ENCODE measurements at places on chromosomes 3 and 15. TPM values are rescaled to one million over a fixed set of nuclear protein-coding genes. Genes with fewer than 3 reads are reported as not detected.
A peak's percentile ranks its signal among the peaks of the same experiment; 100 is the strongest.

- DNase-seq: peak; percentile 78
Observed at GRCh38 chr15:75727851-75728715, 15.4 kb upstream of the CSPG4 start.

- no peak for DNase-seq
Observed at GRCh38 chr15:34737477-34737876, 17.3 kb downstream of the GJD2 start.

- DNase-seq: no peak
Observed at GRCh38 chr3:172524611-172525010, 1.4 kb upstream of the TNFSF10 start.

DNA sequence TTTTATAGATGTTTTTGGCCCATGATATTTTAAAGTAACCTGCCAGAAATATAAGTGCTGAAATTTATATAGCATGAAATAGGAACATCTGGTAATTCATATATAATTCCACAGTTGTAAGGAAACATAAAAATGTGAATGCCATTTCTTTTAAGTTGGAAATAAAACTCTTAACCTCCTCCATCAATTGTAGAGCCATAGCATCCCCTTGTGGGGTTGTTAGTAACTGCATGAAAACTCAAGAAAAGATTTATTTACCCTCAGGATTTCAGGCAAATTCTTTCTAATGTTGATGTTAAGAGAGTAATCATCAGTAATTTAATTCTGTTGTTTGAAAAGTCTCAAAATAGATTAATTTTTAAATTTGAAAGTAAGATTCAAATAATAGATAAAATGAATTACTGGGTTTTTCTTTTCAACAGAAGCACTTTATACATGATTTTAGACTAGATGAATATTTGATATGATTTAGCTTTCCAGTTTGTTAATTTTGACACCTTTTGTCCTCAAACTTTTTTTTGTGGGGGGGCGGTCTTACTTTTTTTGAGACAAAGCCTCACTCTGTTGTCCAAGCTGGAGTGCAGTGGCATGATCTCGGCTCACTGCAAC lies 74.7 kb downstream of the RASA2 start:
- DNase-seq: peak; percentile 58

DNA sequence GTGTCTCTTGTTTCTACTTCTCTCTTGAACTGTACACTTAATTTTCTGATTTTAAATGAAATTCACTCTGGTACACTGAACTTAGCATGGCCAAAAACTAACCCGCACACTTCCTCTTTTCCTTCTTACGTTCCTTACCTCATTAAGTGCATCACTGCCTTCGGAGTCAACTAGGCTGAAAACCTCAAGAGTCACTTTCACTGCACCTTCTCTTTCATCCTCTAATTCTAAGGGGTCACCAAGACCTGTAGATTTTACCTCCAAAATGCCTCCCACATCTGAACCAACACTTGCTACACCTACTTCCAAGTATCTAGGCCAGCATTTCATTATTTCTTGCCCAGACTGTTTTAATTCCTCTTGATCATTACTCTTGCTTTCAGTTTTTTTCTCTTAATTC lies 6.6 kb downstream of the CBLB start:
- no peak for DNase-seq

DNA sequence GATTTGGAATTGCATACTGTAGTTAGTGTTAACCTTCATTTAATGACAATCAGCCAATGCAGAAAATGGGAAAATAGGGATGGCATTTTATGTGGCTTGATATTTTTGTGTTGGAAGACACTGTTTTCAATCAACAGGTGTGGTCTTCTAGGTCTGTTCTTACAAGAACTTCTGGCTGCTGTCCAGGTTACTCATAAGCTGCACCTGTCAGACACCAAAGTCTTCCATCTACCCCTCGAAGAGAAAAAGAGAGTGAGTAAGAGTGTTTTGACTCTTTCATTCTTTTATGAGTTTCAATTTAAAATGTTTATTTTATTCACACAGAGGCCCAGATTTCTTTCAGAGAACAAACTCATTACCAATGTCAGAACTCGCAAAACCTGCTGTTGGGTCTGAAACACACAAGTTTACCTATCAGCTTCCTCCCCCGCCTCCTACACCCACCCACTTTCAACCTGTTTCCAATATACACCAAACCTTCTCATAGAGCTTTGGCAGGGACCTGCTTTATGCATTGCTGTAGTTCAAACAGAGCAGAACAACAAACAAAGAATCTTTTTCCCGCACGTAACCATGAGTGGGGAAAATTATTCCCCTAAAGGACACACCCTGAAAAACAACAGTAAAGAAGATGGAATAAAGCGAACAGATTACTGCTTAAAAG lies 767.7 kb upstream of the ALCAM start:
- DNase-seq: no peak

DNA sequence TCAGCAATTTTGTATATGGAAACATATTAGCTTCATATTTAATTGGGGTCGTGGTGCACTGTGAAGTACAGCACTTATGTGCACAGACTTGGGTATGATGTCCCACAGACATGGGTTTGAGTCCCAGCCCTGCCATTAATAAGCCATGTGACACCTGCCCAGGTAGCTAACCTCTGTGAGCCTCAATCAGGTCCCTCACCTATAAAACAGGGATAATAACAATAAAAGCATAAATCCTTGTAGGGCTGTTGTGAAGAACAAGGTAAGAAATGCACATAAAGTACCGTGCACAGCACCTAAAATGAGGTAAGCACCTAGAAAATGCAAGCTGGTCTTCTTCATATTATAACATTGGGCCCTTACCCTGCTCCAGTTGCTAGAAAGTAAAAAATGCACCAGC lies 173.5 kb upstream of the WNT5A start:
- no peak for DNase-seq

DNA sequence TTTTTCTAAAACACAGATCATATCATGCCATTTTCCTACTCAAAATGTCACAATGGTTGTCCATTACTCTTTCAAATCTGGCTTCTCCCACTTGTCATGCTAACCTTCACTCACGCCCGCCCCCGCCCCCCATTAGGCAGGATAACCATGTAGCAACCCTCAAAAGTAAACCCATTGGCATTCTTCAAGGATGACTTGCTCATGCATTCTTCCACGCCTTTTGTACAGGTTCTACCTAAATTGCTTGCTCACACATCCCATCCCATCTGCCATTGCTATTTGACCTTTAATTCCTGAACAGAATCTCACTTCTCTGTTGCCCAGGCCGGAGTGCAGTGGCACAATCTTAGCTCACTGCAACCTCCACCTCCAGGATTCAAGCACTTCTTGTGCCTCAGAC lies 389.3 kb downstream of the MCTP2 start:
- no peak for DNase-seq

DNA sequence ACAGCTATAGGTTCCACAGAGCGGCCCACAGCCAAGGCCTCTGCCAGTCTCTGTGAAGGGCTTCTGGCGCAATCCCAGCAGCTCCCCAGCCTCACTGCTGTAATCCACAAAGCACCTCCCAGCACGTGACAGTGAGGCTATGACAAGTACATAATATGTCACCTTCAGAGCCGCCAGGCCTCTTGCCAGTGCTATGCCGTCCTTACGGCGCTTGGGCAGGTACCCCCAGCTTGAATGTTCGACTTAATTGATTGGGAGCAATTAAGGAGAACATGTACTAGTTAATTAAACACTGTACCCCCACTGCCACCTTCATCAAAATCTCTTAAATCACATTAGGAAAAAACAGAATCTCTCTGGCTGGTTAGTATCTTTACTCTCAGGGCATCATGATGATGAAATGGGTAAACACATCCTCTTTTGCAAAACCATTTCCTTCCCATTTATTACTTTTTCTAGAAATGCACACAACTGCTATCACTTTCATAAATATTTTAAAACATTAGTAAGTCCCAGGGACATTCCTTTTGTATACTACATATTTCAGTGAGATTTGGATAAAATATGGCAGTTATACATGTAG lies 169.9 kb downstream of the XXYLT1 start:
- DNase-seq: peak; percentile 69

DNA sequence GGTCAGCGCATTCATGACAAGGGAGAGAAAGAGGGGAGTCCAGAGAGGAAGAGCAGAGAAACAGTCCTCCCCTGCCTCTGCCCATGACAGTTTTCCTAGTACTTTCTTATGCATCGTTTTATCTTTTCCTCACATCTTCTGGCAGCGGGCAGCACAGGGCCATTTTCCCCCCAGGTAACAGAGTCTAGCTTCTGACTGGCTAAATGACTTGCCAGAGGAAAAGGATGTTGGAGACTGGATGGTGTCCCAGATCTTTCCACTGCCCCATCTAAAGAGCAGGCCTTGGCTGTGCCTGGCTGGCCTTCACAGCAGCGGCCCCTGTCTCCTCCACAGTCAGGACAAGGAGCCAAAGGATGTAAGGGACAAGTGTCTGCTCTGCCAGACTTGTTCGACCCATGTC lies 59.3 kb downstream of the CTDSPL start:
- DNase-seq: no peak

GRCh38 chr15:92652576-92652966 lies 3.0 kb downstream of the FAM174B start:
- DNase-seq: no peak

- DNase-seq: no peak
Observed at GRCh38 chr3:108757404-108757982, at the start of gene RETNLB. RETNLB (minus strand) TSS chr3:108757410; CDS start chr3:108757185, 225 bp downstream.

- DNase-seq: no peak
Observed at GRCh38 chr15:89184357-89184756, 37.0 kb downstream of the RLBP1 start.

DNA sequence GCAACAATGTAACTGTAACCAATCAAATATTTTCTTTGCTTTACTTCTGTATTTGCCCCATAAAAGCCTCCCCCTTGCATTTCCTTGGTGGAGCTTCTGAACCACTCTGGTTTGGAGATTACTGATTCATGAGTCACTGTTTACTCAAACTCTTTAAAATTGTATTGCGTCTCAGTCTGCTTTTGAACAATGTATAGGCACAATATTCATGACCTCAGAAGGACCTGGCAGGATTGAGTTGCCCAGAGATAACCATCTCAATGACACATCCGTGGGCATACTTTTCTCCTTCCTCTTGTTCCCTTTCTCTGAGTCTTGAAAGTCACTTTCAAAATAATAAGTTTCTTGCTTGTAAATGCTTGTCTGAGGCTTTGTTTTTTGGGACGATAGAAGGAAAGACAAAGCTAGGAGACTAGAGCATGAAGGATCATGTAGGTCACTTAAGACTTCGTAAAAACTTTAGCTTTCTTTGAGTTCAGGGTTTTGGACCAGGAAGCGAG lies 57.1 kb upstream of the POU1F1 start:
- DNase-seq: no peak

- no peak for DNase-seq
Observed at GRCh38 chr15:70319466-70319865, 221.7 kb upstream of the TLE3 start.

DNA sequence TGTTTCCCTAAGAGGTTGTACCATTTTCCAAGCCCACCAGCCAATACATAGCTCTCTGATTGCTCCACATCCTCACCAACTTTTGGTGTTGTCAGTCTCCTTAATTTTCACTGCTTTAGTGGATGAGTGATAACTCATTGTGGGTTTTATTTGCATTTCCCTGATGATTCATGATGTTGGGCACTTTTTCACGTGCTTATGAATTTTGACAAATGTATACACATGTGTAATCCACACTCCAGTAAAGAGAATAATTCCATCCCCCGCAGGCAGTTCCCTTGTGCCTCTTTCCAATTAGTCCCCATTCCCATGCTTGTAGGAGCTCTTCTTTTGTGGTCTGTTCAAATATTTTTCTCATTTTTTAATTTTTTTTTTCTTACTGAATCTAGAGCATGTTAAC lies 52.4 kb downstream of the ANP32A start:
- DNase-seq: no peak

- DNase-seq: peak; percentile 53
Observed at GRCh38 chr3:17070161-17070959, 185.6 kb downstream of the PLCL2 start.

- DNase-seq: no peak
Observed at GRCh38 chr3:134326126-134326525, 48.1 kb downstream of the AMOTL2 start.

DNA sequence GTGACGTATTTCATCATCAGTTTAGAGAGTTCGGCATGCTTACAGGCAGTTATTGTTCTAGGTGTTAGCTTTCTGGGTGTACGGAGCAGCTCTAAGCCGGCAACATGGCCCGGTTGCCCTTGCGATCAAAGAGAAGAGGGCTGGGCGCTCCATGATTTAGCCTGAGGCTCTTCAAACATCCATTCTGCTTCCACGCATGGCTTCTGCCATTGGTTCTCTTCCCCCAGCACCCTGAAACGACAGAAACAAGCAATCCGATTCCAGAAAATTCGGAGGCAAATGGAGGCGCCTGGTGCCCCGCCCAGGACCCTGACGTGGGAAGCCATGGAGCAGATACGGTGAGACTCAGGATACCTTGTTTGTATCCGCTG lies 574 bp downstream of the NGRN start:
- DNase-seq: no peak

- no peak for DNase-seq
Observed at GRCh38 chr3:42814246-42814645, 5.0 kb downstream of the ACKR2 start.

GRCh38 chr3:25170021-25170420 lies 258.0 kb upstream of the RARB start:
- DNase-seq: no peak

DNA sequence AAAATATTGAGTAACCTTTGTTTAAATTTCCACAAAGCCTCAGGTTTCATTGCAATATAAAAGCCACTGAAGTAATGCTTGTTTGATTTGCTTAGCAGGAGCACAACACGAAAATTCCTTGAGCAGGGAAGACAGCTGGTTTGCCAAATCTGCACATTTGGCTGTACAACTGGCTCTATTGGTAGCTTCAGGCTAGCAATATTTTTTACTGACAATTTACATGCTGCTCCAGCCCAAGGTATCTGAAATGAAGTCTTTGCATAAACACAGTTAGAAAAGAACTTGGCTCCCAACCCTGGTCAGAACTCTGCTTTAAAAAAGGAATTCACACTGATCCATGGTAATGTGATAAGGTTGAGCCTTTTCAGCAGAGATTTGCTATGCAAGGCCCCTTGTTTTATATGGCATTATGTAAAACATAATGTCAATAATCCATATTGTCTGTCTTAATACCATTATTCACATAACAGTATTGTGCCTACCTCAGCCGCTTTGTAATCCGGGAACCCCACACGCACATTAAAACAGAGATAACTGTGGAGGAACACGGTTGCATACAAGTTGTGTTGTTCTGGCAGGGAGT lies 55.7 kb upstream of the CHL1 start:
- DNase-seq: peak; percentile 73

DNA sequence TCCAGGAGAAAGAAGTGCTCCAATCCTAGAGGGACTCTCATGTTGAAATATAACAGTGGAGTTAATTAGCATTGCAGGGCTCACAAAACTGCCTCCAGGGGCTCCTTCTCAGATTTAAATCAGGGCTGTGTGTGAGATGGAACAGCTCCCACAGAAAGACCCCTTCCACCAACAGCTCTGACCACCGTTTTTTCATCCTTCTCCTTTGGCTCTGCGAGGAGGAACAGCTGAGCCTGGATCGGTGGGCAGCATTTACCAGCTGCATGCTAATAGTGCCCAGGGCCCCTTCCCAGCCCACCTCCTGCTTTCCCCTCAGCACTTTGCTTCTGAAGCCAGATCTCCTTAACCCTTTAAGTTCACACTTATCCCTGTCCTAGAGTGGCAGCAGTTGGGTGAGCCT lies 119.2 kb upstream of the UBE2E1 start:
- no peak for DNase-seq

The TMEM212 gene
- polyA plus RNA-seq: 0.41 TPM

The FBN1 gene
- polyA plus RNA-seq: 33.3 TPM

The FSIP1 gene
- 4.1 TPM for polyA plus RNA-seq

The NUDT16 gene
- 26.6 TPM for polyA plus RNA-seq

The LDHAL6B gene
- polyA plus RNA-seq: not detected

The TMCO5A gene
- not detected for polyA plus RNA-seq

The LMLN gene
- 8.5 TPM for polyA plus RNA-seq

The PPP1R14D gene
- 0.36 TPM for polyA plus RNA-seq

The ROPN1 gene
- polyA plus RNA-seq: 0.42 TPM

The SRP14 gene
- polyA plus RNA-seq: 561 TPM

The IL17RD gene
- 28.4 TPM for polyA plus RNA-seq

The CHMP2B gene
- polyA plus RNA-seq: 70.5 TPM

All from spinal cord (tissue), 10 donors.